Stimulated activated CD4-positive, alpha-beta T cell treated with anti-CD3 and anti-CD28 coated beads, Interleukin-15, amount 100 ng/mL, for 1 hour (primary cell): ENCODE measurements at places on chromosomes 4 and X.

GRCh38 chr4:110049951-110050925, 137.6 kb downstream of the EGF start:
- DNase-seq = peak; percentile 15

- DNase-seq = no peak
These were observed 82.2 kb downstream of the SLC9A7 start for GRCh38 chrX:46676399-46677356.

DNA sequence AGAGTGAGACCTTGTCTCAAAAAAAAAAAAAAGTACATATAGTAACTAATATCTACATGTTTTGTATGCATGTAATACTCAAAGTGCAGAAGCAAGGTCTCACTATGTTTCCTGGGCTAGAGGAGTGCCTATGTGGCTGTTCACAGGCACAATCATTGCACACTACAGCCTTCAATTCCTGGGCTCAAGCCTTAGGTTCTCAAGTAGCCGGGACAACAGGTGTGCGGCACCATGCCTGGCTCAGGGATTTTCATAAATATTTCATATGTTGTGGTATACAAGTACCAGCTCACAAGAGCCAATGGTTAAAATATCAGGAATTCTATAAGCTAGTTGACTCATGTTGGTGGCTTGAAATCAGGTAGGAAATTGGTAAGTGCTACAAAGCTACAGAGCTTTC, 94.8 kb downstream of the LARP7 start:
- DNase-seq = no peak

DNA sequence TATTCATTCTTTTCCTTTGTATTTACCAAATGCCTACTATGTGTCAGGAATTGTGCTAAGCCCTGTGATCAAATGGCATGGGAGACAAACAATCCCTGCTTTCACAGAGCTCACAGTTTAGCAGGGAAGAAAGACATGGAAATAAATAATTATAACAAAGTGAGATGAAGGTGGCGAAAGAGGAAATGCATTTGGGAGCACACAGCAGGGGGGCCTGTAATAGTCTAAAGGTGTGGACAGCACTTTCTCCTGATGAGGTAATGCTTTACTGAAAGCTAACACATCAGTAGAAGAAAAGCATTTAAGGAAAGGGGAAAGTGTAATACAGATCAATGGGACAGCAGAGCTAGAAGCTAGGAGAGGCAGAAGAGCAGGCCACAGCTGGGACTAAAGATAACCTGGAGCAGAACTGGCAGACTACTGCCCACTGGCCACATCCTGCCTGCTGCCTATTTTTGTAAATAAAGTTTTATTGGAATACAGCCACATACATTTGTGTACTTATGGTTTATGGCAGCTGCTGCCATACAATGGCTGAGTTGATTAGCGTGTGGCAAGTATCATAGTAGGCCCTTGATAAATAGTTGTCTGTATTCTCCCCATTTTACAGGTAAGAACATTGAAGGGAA, 67.1 kb upstream of the TAPT1 start:
- DNase-seq = no peak

- DNase-seq = no peak
These were observed 107.0 kb downstream of the IQCM start for GRCh38 chr4:149708513-149709130.

GRCh38 chrX:11753668-11754067, 4.4 kb upstream of the MSL3 start:
- DNase-seq = no peak

GRCh38 chr4:34372815-34373214, 1871.5 kb downstream of the ARAP2 start:
- no peak for DNase-seq

GRCh38 chr4:47824840-47825239, 13.0 kb downstream of the CORIN start:
- no peak for DNase-seq

GRCh38 chr4:24979554-24979953, 51.2 kb downstream of the LGI2 start:
- no peak for DNase-seq

GRCh38 chr4:73619346-73619745, 890 bp downstream of the RASSF6 start:
- no peak for DNase-seq

DNA sequence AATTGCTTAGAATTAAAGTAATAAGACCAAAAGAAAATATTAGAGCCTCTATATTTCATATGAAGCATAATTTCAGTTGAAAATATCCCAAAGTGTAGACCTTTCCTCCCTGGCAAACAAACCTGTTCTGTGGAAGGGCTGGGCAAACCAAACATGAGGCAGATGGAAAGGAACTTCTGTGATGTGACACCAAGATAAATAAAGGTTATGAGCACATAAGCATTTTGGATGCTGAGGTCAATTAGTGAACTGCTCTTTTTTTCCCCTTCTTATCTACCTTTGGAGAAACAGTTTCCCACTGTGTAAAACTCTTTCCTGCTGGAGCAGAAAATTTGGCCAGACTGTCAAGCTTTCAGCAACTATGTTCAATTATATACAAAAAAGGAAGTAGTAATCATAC, 109.6 kb upstream of the STIM2 start:
- DNase-seq = no peak

DNA sequence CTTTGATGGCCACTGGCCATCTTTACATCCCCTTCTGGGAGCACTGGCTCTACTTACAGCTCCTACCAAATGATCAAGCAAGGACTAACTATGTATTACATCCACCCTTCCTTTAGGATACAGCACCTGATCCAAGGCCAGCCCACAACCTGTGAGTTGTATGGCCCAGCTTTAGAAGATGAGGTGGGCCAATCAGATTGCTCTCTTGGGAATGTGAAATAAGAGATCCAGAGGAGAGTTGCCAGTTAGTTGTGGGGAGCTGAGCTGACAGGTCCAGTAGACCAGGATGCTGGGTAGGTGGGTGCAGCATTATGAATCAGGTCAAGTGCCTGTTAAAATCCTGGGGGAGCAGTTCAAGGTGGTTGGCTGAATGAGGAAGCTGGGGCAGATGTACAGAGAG, 111.5 kb downstream of the GNL3L start:
- no peak for DNase-seq

DNA sequence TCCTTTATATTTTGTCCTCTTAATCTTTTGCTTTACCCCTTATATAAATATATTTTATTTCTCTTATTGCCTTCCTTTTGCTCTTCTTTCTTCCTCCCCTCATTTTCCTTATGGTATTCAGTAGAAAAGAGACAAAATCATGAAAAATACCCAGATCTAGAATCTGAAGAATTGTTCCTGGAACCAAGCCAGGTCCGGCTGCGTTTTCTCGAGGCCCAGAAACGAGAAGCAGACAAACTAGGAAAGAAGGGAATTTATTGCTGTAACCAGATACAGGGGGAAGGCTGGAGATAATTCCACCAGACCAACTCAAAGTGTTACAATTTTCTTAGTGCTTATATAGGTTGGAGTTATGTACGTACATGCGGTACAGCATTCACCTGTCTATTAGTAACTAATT, 328.7 kb downstream of the GABRG1 start:
- DNase-seq = no peak

DNA sequence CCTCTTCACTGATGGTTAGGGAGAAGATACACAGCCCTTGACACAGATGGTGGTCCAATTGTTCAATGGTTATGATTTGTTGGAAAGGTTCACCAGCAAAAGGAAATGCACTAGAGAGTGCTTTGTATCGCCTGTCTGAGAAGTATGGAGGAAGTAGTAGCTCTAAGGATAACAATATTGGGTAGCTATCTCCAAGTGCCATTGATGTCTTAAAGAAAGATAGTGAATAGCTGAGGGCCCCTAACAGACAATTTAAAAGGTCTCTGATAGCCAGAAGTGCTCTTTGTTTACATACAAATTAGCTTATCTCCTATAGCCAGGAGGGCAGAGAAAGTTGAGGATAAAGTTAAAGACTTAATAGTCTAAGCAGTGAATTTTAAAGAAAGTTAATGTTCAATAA, 33.9 kb upstream of the BLTP1 start:
- DNase-seq = no peak

GRCh38 chrX:118521435-118521834, 25.8 kb downstream of the DOCK11 start:
- no peak for DNase-seq

DNA sequence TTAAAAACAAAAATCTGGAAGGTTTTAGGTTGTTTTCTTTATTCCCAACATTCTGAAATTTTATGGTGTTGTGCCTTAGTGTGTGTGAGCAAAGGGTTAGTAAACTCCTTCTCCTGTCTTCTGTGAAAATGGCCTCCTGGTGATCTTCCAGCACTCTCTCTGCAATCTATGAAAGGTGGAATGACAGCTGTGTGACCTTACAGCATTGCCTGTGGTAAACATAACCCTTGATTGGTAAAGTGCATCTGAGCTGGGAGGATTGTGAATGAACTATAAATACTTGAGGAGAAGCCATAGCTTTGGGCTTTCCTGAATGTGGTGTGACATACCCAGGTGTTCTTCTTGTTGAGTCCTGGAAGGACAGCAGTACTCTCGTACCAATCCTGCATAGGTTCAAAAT, 10.0 kb downstream of the ART3 start:
- no peak for DNase-seq

- no peak for DNase-seq
These were observed 20.8 kb downstream of the SH3BP2 start for GRCh38 chr4:2813446-2814405.

DNA sequence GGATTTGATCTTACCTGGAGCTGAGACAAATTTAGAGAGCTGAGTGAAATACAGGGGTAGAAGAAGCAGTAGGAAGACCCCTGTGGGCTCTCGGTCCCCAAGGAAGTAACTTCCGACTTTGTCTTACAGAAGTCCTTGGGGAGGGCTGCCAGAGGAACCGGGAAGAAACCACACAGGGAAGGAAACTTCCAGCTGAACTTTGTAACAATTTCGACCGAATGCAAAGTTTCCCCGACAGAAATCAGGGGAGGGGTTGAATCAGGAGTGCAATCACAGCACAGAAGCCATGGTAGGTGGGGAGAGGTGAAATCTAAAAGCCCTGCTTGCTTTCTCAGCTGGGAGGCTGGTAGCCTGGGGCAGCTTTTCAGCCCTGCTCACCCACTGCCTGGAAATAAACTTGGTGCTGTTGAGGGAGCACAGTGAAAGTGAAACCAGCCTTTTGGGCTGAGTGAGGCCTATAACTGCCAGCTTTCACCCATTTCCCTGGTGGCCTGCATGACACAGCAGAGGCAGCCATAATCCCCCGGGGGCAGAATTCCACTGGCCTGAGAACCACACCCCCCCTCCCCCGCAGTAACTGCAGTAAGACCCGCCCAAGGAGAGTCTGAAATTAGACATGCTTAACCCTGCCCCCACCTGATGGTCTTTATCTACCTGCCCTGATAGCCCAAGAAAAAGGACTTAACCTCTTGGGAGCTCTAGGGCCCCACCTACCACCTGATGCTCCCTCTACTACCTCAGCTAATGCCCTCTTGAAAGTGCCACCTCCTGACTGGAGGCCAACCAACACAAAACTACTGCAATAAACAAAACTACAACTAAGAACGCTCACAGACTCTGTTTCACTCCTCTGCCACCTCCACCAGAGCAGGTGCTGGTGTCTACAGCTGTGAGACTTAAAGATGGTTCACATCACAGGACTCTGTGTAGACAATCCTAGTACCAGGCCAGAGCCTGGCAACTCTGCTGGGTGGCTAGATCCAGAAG, 248.2 kb downstream of the PARM1 start:
- no peak for DNase-seq

GRCh38 chr4:79255793-79256192, 70.1 kb downstream of the NAA11 start:
- DNase-seq = no peak

DNA sequence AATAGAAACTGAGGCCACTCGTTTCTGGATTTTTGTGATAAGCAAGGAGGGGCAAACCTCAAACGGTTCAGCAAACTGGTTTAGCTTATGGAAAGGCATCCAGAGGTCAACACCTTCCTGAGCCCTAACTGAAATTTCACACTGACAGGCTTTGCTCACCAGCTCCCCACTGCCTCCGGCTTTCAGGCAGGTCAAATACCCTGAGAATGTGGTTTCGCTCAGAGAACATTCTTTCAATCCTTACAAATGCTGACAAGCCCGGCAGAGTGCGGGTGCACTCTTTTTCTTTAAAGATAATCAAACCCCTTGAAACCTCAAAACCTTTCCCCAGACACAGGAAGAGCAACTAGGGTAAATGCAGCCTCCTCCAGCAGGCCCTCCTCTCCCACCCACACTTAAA, 41.5 kb downstream of the CD40LG start:
- DNase-seq = no peak

GRCh38 chr4:173499658-173500535, 30.1 kb downstream of the HAND2 start:
- no peak for DNase-seq

- DNase-seq = no peak
These were observed 118.3 kb upstream of the FRG1 start for GRCh38 chr4:189822326-189822725.

GRCh38 chr4:2858451-2859217, 15.0 kb downstream of the ADD1 start:
- DNase-seq = no peak
